ENCODE measurements at places on chromosomes 16 and 17. TPM values are rescaled to one million over a fixed set of nuclear protein-coding genes. Genes with fewer than 3 reads are reported as not detected.
A peak's percentile ranks its signal among the peaks of the same experiment; 100 is the strongest.

C17orf67 gene
- 1.7 TPM for total RNA-seq

- no peak for DNase-seq
Measured at GRCh38 chr16:27096375-27096774, 29.6 kb downstream of the C16orf82 start.

DNA sequence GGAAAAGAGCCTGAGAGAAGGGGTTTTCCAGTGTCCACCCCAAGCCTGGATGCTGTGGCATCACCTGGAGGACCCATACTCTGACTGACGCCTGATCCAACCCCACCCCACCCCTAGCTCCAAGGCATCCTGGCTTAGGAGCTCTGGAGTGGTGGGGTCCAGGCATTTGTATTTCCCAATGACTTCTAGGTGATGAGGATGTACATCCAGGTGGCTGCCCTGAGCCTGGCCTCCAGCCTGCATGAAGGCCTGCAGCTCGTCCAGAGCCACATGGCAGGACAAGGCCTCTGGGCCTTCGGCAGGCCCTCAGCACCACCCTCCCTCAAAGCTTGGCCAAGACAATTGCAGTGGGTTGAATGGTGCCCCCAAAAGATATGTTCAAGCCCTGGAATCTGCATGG is 347.5 kb downstream of the C16orf95 start:
- no peak for DNase-seq

- DNase-seq, result peak; percentile 89
Measured at GRCh38 chr17:57215317-57215716, 41.0 kb upstream of the MSI2 start.

ACLY gene
- total RNA-seq, result 194 TPM

GRCh38 chr17:47066095-47066494 is 87.0 kb upstream of the RPRML start:
- no peak for DNase-seq

TNP2 gene
- total RNA-seq, result not detected

DNA sequence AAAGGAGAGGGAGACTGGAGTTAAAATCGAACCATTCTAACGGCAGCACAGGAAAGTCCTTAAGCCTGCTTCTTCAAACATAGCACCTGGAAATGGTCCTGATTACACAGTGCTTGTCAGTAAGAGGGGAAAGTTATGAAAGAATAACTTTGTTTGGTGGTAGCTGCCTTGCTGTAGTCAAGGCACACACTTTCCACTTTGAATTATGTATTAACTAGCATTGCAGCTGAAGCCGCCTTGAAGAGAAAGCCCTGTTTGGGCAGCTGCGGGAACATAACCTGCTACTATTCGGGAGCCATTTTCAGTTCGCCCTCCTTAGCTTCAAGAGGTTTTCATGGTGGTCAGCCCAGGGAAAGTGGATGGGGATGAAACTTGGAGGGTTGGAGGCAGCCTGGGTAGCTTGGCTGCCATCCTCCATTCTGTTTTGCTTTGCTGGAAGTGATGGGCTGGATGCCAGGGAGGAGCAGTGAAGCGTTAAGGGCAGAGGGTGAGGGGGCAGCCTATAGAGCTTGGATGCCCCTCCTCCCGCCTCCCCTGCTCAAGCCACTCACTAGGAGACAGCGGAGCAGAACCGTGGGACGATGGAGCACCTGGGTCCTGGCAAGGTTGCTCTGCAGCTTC is 5.3 kb upstream of the HAS3 start:
- no peak for DNase-seq

SOX8 gene
- 0.61 TPM for total RNA-seq

ZSCAN10 gene
- total RNA-seq, result not detected

TBC1D3H gene
- total RNA-seq, result not detected

DNA sequence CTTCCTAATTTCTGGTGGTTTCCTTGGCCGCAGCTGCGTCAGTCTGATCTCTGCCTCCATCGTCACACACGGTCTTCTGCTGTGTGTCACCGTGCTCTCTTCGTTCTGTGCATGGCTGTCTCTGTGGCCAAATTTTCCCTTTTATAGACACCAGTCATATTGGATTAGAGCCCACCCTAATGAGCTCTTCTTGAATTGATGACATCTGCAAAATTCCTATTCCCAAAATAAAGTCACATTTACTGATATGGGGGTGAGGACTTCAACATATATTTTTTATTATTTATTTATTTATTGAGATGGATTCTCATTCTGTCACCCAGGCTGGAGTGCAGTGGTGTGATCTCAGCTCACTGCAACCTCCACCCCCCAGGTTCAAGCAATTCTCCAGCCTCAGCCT is 38.4 kb downstream of the GINS3 start:
- no peak for DNase-seq
